GM18507 (cell line): ENCODE measurements at places on chromosomes 2 and 18.

- no peak for DNase-seq
These were observed 10.7 kb downstream of the STEAP3 start for GRCh38 chr2:119234021-119235019.

GRCh38 chr2:25421820-25422411 lies 80.2 kb upstream of the DNMT3A start:
- DNase-seq, result no peak

- no peak for DNase-seq
These were observed 507.6 kb downstream of the ZEB2 start for GRCh38 chr2:144012304-144012703.

- DNase-seq, result no peak
These were observed 50.1 kb downstream of the CD226 start for GRCh38 chr18:69897397-69898108.

DNA sequence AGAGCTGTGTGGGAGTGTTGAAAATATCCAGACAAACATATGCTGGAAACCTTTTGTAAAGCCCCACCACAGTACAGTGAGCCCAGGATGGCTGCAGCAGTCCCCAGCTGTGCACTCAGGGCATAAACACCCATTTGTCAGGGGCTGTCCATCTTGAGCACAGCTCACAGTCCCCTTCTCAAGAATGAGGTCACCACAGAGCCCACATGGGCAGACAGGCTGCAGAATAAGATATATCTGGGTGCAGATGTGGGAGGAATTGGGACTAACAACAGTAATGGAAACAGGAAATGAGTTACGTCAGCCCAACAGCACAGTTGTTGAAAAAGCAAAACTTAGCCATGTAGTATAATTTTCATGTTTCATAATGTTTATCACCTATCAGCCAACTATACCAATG lies 219.6 kb downstream of the ETAA1 start:
- no peak for DNase-seq

DNA sequence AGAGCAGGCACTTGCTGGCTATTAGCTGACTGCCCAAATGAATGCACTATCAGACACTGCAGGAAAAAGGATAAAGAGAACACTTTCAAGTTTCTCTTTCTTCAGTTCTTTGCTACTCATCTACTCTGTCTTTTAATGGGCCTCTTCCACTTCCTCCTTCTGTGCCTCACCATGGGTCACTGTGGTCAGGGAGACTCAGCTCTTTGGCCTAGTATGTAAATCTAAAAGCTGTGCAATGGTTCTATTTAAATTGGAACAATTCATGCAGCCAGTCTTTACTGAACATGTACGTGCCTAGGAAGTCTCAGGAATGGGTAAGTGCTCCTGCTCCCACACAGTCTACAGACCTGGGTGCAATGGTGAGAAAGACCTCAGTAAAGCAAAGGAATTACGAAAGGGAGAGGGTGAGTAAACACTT lies 79.1 kb upstream of the DNMT3A start:
- DNase-seq, result no peak

- DNase-seq, result no peak
These were observed 2173.5 kb upstream of the PIK3C3 start for GRCh38 chr18:39781565-39781964.

DNA sequence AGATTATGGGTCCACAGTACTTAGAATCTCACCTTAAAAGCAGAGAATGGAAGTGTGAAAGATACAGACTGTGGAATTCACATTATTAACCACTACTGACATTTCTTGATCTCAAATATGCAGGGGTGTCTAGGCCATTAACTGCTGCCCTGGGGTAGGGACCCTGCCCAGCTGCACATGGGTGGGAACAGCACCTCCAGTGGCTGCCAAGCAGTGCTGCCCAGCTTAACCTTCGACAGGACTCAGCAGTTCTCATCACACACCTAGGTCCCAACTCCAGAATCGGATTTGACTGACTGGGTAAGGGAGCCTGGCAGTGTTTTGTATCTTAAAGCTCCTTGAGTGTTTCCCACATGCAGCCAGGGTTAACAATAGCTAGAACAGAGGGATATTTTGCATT lies 14.9 kb downstream of the ERFE start:
- DNase-seq, result no peak

DNA sequence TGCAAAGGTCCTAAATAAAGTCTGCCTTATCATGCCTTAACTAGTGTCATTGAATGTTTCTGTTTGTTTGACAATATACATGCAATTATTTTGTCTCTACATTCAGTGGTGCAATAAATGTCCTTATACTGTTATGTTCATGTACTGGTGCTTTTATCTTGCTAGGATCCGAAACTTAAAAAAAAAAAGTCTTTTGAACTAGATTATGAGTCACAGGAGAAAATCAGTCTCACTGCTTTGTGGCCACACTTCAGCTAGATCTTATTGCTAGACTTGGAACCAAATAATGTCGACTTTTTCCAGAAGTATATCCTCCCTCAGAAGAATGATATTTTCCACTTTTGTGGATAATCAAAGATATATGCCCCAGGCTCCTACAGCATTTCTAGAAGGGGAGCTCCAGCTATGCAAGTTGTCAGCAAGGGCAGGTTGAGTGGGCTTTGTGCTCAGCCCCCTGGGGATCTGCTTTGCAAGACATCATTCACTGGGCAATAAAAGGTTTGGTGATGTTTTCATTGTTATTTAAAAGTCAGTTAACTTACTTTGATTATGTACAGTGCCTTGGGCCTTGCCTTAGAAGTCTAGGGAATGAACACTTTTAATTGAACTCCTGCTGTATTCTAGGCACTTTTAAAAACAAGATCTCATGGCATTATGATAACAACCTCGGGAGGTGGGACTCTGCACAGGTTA lies 157.1 kb upstream of the LRRTM1 start:
- DNase-seq, result no peak

- no peak for DNase-seq
These were observed 15.2 kb downstream of the POLI start for GRCh38 chr18:54284535-54284934.

- no peak for DNase-seq
These were observed 36.6 kb downstream of the POMC start for GRCh38 chr2:25131567-25132298.

- no peak for DNase-seq
These were observed 101.1 kb downstream of the RNF144A start for GRCh38 chr2:7018282-7018701.

DNA sequence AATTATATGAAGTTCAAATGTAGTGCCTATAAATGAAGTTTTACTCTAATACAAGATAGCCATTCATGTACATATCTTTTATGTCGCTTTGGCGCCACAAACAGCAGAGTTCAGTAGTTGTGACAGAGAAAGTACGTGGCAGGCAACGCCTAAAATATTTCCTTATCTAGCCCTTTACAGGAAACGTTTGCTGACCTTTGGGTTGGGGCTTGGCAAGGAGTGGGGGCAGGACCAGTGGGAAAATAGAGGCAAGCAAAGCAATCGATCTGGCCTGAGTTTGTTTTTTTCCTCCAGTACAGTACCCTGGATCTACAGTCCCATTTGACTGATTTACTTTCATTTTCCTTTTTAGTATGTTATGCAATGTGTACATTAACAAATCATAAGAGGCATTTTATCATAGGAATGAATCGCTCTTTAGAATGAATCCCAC lies 13.1 kb downstream of the CCDC68 start:
- DNase-seq, result no peak

DNA sequence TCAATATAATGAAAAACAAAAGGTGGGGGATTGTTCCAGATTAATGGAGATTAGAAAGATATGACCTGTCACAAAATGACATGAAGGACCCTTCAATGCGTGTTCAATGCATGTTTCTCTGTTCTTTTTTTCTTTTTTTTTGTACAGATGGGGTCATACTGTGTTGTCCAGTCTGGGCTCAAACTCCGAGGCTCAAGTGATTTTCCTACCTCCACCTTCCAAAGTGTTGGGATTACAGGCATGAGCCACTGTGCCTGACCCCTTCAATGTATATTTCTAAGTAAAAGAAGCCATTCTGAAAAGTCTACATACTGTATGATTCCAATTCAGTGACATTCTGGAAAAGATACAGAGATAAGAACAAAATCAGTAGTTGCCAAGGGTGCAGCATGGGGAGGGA lies 32.8 kb downstream of the C2orf76 start:
- DNase-seq, result no peak

DNA sequence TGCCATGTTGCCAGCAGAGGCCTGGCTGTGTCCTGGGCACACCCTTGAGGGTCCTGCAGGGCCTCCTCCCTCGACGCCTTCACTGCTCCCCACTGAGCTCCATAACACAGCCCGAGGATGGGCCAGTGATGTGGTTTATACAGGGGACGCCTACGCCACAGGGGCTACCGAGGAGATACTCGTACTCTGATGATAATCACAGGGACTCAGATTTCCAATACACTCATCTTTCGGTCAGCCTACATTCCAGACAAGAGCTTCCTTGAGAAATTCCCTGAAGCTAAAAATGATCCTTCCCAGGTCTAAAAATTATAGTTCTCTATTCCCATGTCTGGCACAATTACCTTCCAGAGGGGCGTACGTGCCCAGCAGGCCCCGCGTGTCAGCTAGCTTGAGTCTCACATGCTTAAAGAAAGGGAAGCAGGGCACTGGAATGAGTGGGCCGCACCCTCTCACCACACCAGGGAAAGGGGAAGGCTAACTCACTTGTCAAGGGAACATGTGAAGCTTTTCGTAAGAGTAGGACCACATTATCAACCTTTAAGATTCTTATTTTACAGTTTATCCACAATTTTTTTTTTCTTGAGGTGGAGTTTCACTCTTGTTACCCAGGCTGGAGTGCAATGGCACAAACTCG lies 159.5 kb upstream of the NDUFV2 start:
- no peak for DNase-seq

GRCh38 chr18:13018374-13018773 lies 27.2 kb downstream of the CEP192 start:
- DNase-seq, result no peak

DNA sequence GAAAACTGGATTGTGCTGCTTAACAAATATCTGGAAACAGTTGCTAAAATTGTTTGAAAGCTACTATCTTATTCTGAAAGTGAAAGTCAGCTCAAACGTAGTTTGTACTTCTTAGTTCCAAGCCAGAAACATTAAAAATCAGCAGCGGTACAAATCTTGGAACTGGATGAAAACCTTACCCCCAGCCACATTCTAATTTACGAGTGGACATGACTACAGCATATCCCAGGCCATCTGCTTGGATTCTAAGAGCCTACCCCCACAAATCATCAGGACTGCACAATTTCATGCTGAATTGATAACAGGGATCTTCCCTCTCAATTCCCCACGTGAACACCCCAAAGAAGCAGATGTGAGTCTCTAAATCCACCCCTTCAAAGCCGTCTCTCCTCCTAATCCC lies 158.7 kb upstream of the NCKAP5 start:
- no peak for DNase-seq

- DNase-seq, result no peak
These were observed 9.4 kb downstream of the COA5 start for GRCh38 chr2:98598781-98599428.

DNA sequence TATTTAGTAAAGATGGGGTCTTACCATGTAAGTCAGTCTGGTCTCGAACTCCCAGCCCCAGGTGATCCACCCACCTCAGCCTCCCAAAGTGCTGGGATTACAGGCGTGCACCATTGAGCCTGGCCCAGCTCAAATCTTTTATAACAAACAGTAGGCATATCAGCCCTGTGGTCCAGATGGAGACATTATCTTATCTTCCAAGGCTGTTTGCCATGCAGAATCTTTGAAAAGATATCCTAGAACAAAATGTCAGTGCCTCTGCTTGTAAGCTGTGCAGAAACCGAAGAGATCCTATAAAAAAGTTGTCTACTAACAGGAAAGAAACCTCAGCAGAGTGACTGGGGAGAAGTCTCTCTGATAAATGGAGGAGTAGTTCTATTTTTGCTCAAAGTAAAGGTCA lies 142.1 kb downstream of the PTH2R start:
- DNase-seq, result no peak

DNA sequence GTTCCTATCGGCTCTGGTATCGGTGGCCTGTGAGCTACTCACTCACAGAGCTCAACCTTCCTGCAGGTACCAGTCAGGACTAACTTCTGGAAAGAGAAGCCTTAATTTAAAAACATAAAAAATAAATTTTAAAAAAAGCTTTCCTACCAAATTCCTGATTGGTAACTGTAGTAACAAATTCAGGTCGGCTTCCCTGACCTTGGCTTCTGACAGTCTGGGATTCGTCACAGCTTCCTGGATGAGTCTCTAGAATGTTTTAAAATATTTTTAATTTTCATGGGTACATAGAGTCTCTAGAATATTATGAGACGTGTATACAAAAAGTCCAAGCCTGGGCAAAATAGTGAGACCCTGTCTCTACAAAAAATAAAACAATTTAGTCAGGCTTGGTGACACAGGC lies 45.0 kb upstream of the MTCL1 start:
- DNase-seq, result no peak

DNA sequence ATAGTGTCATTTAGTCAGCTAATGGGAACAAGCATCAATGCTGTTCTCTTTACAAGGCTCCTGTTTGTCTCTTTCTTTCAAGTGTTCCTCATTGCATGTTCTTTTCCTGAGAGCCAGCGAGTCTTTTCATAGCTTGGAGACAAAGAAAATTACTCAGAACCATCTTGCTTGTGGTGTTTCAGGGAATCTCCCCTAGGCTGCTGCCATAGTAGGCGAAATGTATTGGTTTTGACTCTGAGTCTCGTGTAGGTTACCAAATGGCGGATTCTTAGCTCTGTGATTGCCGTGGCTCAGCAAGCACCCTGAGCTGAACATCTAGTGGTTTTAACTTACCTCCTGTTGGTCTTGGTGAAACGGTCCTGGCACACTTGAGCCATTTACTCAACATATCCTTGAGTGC lies 68.7 kb downstream of the RHBDD1 start:
- DNase-seq, result no peak

DNA sequence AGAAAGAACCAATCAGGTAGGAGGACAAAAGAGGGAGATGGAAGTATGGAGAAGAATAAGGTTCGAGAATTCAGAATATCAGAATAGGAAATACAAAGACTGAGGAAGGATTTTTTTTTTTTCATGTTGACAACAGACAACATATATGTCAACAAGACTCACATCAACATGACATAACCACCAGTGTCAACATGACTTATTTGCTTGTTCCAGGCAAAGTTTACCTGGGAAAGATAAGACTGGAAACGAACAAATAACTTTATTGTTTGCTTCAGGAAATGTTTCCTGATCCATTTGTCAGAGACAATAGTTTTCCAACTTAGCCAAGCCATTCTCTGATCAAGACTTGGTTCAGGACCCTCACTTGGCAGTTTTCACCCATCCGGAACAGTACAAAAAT lies 321.9 kb upstream of the NETO1 start:
- no peak for DNase-seq

DNA sequence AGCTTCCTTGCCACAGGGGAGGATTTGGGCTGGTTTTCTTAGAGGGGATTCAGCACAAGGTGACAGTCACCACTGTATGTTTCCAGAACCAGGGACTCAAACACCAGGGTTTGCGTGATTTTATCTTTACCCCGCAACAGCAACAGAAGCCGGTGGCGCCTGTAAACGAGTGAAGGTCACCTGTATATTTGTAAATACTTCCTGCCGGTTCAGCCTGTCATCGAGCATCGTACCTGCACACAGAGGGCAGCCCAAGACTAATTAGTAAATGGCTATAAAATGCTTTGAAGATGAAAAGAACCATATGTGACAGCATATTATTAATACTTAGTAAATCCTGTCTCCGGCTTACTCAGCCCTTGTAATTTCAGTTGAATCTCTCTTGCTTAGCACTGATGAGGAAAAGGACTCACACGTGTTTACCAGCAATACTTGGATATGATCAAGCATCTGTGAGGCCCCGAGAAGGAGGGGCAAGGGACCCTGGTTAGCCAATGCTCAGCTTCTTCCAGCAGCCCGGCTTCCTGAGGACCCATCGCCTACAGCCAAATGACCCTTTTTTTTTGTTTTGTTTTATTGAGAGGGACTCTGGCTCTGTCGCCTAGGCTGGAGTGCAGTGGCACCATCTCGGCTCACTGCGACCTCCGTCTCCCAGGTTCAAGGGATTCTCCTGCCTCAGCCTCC lies 51.3 kb upstream of the FOSL2 start:
- DNase-seq, result no peak
